HFFc6 (cell line): ENCODE measurements at places on chromosomes 2 and 18.

- no peak for DNase-seq
Measured at GRCh38 chr2:238278626-238279323, 9.6 kb downstream of the PER2 start.

- DNase-seq, result no peak
Measured at GRCh38 chr2:101223814-101224231, 28.9 kb upstream of the CNOT11 start.

DNA sequence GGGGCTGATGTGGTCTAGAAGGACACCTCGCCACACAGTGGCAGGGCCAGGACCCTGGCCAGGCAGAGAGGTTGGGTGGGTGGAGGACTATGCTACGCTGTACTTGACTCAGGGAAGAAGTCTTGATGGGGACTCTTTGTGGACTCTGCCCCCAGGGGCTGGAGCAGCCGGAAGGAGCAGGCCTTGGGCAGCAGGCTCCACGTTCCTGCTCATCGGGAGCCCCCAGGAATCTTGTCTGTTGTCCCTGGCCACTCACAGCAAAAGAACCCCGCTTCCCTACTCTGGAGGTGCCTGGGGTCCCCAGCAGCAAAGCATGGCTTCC is 79.0 kb downstream of the POLR1A start:
- no peak for DNase-seq

- DNase-seq, result no peak
Measured at GRCh38 chr2:1989216-1989615, 244.9 kb upstream of the PXDN start.

- DNase-seq, result no peak
Measured at GRCh38 chr2:84906108-84906899, 848 bp downstream of the TMSB10 start.
